ENCODE measurements at places on chromosomes 13 and 19. TPM values are rescaled to one million over a fixed set of nuclear protein-coding genes. Genes with fewer than 3 reads are reported as not detected.

GRCh38 chr19:3513229-3514140, 7.4 kb downstream of the FZR1 start:
- no peaks in the 10 kb centered on the region for H3K36me3 ChIP-seq
- no peaks in the 10 kb centered on the region for H3K27me3 ChIP-seq
- no peak overlapping the region for H3K27ac ChIP-seq

DNA sequence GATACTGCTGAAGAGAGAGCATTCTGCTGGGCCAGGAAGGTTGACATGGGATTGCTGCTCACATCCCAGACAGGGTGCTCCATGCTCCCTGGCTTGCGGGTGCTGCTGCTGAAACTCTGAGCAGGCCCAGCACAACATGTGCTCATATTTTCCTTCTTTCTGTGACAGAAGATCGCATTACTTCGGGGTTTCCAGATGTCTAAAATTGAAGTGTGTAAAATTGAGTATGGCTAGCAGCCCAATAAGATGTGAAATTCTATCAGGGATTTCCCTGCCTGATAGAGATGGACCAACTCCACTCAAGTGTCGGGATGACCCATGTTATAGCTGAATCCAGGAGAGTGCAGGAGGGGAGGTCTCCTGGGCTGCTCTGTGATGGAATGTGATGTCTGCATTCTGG, 55.6 kb upstream of the KL start:
- no peak overlapping the region for H3K4me3 ChIP-seq
- H3K36me3 ChIP-seq: no peaks in the 10 kb centered on the region
- H3K27ac ChIP-seq: no peak overlapping the region
- DNase-seq: no peak
- H3K27me3 ChIP-seq: no peaks in the 10 kb centered on the region

DNA sequence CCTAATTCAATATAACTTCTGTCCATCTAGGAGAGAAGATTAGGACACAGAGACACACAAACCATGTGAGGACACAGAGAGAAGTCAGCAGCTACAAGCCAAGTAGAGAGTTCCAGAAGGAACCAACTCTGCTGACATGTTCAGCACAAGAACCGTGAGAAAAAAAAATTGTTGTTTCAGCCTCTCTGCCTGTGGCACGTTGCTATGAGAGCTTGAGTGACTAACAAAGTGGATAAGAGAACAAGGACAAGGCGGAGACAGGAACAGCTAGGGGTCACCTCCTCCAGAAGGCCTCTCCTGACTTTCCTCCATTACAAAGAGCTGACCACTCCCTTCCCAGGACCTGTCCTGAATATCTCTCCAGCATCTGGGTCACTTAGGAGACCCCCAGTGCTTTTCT, 5.6 kb upstream of the SIGLEC12 start:
- H3K27ac ChIP-seq: no peak overlapping the region
- no peaks in the 10 kb centered on the region for H3K4me1 ChIP-seq
- no peaks in the 10 kb centered on the region for H3K36me3 ChIP-seq
- H3K27me3 ChIP-seq: no peaks in the 10 kb centered on the region
- DNase-seq: no peak
- H3K4me3 ChIP-seq: no peak overlapping the region

- no peaks in the 10 kb centered on the region for H3K36me3 ChIP-seq
- H3K4me1 ChIP-seq: peaks cover 8% of the 10 kb centered on the region
- H3K27ac ChIP-seq: no peak overlapping the region
- H3K4me3 ChIP-seq: no peak overlapping the region
Observed at GRCh38 chr13:40377783-40378182, 288.7 kb downstream of the FOXO1 start.

DNA sequence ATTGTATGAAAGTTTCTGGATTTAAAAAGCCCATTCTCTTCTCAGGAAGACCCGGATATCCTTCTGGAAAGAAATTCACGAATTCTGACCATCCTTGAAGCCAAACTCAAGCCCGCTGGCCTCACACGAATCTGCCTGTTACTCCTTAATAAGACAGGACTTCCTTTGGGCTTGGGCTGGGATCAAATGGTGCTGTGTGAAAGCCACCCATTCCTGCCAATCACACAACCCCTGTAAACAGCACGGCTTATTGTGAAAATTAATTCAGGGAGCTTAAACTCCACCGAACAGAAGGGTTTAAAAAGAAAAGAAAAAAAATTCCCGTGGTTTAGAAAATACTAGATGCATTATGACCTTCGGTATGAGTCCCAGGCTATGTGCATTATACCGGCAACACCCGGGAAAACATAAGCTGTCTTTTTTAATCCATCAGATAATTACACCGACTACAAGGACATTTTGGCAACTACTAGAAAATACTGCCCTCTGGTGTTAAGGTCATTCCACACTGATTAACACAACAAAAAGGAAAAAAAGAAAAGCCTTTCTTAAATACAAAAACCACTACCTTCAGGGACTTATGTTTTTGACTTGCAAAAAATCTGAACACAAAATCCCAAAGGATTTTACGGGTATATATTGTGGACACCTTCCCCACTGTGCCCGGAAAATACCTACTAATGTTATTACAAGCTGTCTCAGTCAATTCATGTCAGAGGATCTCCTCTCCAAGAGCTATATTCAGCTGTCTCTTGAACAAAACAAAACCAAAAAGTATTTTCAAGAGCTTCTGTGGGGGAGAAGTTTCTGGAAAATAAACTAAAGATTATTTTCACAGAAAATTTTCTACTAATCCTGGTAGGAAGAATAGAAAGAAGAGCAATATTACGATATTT, 76.0 kb upstream of the LSM14A start:
- H3K4me3 ChIP-seq: no peak overlapping the region
- H3K27me3 ChIP-seq: no peaks in the 10 kb centered on the region
- DNase-seq: peak; percentile 7

DNA sequence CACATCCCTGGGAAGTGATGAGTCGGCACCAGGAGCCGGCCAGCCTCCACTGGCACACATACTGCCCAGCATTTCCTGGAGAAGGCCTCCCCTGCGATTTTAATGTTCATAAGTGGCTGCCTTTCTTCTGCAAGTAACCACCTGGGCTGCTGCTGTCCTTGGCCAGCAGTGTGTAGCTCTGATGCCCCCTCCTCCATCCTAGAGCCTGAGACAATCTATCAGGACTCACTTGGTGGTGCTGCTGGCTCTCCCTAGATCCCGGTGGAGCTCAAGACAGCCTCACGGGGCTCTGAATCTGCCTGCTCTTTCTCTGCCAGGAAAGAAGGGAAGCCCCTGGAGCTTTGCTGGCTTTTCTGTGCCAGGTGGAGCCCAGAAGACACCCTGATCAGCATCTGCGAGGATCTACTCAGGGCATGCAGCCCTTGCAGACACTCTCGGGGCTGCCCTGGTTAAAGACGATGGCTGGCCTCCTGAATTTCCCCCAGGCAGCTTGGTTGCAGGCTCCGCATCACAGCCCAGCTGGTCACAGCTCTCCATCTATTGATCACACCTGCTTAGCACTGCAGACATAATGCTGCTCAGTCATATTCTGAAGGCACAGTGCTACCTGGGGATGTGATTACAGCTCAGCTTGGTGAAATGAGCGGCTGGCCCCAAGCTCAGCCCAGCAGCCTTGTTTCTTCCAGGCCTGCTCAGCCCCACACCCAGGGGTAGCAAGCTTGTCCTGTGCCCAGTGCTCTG, 122.3 kb downstream of the ZDHHC20 start:
- H3K36me3 ChIP-seq: no peaks in the 10 kb centered on the region
- no peak overlapping the region for H3K4me3 ChIP-seq
- no peak for DNase-seq
- no peaks in the 10 kb centered on the region for H3K27me3 ChIP-seq
- H3K4me1 ChIP-seq: no peaks in the 10 kb centered on the region

GRCh38 chr19:10817291-10818038, 18.5 kb downstream of the TMED1 start:
- H3K27me3 ChIP-seq: no peaks in the 10 kb centered on the region
- peaks cover 10% of the 10 kb centered on the region for H3K36me3 ChIP-seq
- H3K4me3 ChIP-seq: no peak overlapping the region
- no peak overlapping the region for H3K27ac ChIP-seq
- DNase-seq: no peak

- no peak overlapping the region for H3K27ac ChIP-seq
- no peaks in the 10 kb centered on the region for H3K27me3 ChIP-seq
- no peaks in the 10 kb centered on the region for H3K4me1 ChIP-seq
Observed at GRCh38 chr13:59458908-59459579, 704.7 kb downstream of the DIAPH3 start.

GRCh38 chr19:29285878-29286277, 72.9 kb upstream of the UQCRFS1 start:
- H3K36me3 ChIP-seq: no peaks in the 10 kb centered on the region
- H3K4me3 ChIP-seq: no peak overlapping the region
- no peak overlapping the region for H3K27ac ChIP-seq

- no peaks in the 10 kb centered on the region for H3K4me1 ChIP-seq
- H3K36me3 ChIP-seq: no peaks in the 10 kb centered on the region
Observed at GRCh38 chr13:49302817-49303216, 55.1 kb downstream of the CDADC1 start.

DNA sequence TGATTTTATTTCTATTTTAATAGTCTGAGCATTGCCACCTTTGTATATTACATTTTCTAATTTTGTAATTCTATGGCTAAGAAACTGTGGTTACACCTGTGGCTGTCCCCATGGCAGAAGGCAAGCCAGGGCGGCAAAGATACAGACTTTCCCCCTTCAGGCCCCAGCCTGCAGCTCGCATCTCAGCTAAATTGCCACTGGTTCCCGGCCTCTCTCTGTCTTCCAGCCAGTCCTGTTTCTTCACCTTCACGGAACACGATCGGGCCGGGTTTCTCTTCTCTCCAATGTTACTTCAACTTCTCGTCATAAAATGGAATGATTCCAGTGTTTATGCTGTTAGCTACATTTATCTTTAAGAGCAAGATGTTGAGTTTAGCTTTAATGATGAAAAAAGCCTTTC, 124.5 kb upstream of the ZNF507 start:
- H3K4me3 ChIP-seq: no peak overlapping the region
- H3K27me3 ChIP-seq: peaks cover 10% of the 10 kb centered on the region
- no peaks in the 10 kb centered on the region for H3K36me3 ChIP-seq
- H3K4me1 ChIP-seq: peaks cover 5% of the 10 kb centered on the region

GRCh38 chr13:39930544-39931444, 275.3 kb downstream of the COG6 start:
- H3K36me3 ChIP-seq: no peaks in the 10 kb centered on the region
- no peaks in the 10 kb centered on the region for H3K4me1 ChIP-seq
- H3K4me3 ChIP-seq: no peak overlapping the region

DNA sequence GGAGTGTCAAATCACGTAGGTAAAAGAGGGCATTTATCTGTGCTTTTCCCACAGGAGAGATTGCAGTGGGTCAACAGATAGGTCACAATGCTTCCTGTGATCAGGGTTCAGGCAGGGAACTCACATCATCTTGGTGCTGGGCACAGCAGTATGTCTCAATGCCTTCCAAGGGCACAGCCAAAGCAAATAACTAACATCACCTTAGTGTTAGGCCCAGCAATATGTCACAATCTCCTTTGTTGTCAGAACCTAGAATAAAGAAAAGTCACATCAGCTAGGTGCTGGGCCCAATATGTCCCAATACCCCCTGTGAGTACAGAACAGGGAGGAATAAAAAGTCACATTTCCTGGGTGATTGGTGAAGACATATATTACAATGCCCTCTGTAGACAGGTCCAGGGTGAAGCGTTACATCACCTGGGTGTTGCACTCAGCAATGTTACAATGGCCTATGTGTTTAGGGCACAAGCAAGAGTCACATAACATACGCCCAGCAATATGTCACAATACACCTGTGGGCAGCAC, 11.4 kb upstream of the ZNF724 start:
- H3K27me3 ChIP-seq: no peaks in the 10 kb centered on the region
- no peak overlapping the region for H3K27ac ChIP-seq

GRCh38 chr13:99078017-99078771, 100.3 kb upstream of the DOCK9 start:
- H3K27ac ChIP-seq: peak overlapping the region; percentile 54
- peaks cover 27% of the 10 kb centered on the region for H3K4me1 ChIP-seq
- DNase-seq: no peak
- H3K4me3 ChIP-seq: no peak overlapping the region
- H3K27me3 ChIP-seq: no peaks in the 10 kb centered on the region

DNA sequence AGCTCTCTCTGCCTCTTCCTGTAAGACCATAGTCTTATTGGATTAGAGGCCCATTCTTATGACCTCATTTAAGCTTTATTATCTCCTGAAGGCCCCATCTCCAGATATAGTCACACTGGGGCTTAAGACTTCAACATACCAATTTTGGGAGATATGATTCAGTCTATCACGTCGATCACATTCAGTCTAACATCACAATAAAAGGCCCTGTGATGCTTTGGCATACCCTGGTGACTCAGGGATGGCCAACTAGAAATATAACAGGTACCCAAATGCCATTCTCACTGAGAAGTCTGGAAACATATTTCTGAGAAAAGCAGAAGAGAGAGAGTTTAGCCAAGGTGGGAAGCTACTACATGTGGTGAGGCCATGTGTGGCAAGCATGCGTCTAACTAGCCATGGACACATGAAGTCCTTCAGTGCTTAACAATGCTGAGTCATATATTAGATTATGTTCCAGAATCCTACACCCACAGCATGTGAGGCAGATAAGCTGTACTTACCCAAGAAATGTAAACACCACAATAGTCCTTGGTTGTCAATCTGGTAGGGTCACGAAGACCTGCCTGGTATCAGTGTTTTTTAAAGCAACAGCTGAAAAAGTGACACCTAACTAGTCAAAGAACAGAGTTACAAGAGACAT, 485.1 kb downstream of the FOXO1 start:
- H3K27ac ChIP-seq: no peak overlapping the region
- no peaks in the 10 kb centered on the region for H3K27me3 ChIP-seq
- H3K4me1 ChIP-seq: peaks cover 42% of the 10 kb centered on the region

DNA sequence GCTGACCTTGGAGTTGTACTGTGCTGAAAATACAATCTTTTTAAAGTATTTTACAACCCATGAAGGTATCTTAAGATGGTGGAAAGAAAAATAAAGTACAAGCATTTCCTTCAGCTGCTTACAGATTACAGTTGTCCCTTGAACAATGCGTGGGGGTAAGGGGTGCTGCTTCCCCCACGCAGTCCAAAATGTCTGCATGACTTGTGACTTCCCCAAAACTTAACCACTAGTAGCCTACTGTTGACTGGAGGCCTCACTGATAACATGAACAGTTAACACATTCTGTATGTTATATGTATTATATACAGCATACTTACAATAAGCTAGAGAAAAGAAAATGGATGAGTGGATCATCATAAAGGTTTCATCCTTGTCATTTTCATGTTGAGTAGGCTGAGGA, 45.3 kb upstream of the ZNF599 start:
- H3K27me3 ChIP-seq: no peaks in the 10 kb centered on the region
- DNase-seq: no peak
- no peak overlapping the region for H3K4me3 ChIP-seq
- no peak overlapping the region for H3K27ac ChIP-seq
- H3K4me1 ChIP-seq: no peaks in the 10 kb centered on the region
- H3K36me3 ChIP-seq: no peaks in the 10 kb centered on the region

Gene MAST3
- total RNA-seq: 58.7 TPM

Gene CGB3
- total RNA-seq: not detected

Gene NLRP5
- not detected for total RNA-seq

Gene IRGC
- total RNA-seq: not detected

All from naive thymus-derived CD4-positive, alpha-beta T cell (primary cell).